ENCODE measurements at places on chromosomes 5 and 9. TPM values are rescaled to one million over a fixed set of nuclear protein-coding genes. Genes with fewer than 3 reads are reported as not detected.

GLT6D1 gene
- total RNA-seq = not detected

RLN2 gene
- 3.2 TPM for total RNA-seq

GMCL2 gene
- not detected for total RNA-seq

ROR2 gene
- 2.1 TPM for total RNA-seq

PRSS3 gene
- total RNA-seq = not detected

AJM1 gene
- 8.7 TPM for total RNA-seq

GPR150 gene
- 1.7 TPM for total RNA-seq

GRIA1 gene
- total RNA-seq = not detected

LOX gene
- total RNA-seq = not detected

PCDHA6 gene
- not detected for total RNA-seq

LIX1 gene
- total RNA-seq = not detected

PCSK1 gene
- not detected for total RNA-seq

CYLC2 gene
- total RNA-seq = not detected

OR1L6 gene
- total RNA-seq = not detected

CDH12 gene
- total RNA-seq = not detected

DNA sequence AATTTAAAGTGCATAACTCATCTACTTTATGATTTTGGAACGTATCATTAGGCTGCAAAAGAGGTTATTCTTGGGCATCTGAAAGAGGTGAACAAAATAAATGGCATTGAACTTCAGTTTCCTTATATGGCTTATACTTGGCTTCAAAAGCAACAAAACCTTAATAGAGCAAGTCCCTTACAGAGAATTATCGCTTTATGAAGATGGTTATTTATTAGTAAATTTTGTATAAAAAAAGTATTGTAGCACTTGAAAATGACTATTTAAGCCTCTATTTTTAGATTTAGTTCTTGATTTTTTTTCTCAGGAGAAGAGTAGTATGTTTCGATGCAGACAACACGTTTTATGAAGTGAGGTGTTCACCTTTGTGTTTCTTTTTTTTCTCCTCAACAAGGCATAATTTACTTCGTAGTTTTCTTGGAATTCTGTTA lies 2.0 kb downstream of the ERBIN start:
- DNase-seq = no peak

DNA sequence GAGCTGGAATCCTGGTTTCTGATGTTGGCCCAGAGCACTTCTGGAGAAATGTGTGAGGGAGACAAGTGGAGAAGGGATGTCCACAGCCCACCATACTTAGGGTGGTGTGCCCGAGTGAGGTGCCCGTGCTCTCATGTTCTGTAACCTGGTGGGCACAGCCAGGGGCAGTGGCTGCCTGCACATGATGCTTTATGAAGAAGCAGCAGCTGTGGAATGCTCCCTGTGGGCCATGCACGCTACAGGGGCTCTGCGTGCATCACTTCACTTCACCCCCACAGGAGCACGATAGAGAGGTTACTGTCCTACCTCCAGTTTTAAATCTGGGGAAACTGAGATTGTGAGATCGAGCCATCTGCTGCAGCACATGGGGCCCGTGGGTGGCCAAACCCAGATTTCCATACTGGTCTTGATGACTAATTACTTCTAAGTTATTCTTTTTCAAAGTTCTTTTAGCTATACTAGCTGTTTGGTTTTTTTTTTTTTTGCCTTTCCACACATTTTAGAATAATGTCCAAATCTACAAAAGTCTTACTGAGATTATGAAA lies 441.6 kb downstream of the GADD45G start:
- DNase-seq = no peak

DNA sequence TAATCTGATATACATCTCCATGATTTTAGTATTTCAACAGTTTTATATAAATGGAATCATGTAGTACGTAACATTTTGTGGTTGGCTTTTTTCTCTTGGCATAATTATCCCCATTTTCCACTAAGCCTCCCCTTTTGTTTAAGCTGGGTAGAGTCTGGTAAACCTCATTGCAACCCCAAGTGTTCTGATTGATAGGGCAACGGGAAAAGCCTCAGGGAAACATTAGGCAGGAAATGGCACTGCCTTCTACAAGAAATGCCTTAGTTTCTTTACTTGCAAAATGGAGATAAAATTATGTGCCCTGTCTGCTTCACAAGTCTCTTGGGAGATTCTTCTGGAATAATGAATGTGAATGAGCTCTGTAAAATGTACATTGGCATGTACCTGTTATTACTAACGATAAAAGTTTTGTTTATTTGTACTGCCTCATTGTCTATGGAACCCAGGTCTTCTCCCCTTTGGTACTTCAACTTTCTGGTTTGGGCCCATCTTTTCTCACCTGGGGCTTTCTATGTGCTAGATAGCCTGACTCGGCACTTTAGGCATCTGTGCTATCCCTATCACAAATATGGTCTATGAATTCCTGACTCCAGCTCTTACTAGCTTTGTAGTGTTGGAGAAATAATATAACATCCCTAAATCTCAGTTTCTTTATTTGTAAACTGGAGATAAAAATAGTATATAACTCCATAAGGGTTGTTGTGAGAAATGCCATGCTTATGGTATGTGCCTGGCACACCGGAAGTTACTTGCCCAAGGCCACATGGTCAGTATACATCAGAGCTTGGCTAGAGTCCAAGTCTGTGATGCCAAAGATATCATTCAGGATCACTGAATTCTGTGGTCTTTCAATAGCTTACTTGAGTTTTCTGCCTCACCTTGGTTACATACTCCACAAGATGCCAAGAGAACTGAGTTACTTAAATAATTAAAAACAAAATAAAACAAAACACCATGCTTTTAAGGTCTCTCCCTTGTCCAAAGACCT lies 48.2 kb upstream of the ZNF169 start:
- DNase-seq = no peak

DNA sequence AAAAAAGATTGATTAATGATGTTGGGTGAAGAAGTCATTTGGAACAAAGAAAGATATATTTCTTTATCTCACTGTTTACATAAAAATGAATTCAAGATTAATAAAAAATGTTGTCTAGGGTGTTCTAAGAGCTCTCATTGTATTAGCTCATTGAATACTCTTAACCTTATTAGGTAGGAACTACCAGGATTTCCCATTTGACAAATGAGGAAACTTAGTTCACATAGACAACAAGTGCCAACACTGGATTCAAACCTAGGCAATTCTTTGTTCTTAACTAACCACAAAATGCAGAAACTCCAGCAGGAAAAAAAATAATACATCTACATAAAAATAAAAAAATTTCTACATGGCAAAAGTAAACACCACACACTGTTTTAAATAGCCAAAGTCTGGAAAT lies 175.8 kb downstream of the RAPGEF6 start:
- DNase-seq = no peak

DNA sequence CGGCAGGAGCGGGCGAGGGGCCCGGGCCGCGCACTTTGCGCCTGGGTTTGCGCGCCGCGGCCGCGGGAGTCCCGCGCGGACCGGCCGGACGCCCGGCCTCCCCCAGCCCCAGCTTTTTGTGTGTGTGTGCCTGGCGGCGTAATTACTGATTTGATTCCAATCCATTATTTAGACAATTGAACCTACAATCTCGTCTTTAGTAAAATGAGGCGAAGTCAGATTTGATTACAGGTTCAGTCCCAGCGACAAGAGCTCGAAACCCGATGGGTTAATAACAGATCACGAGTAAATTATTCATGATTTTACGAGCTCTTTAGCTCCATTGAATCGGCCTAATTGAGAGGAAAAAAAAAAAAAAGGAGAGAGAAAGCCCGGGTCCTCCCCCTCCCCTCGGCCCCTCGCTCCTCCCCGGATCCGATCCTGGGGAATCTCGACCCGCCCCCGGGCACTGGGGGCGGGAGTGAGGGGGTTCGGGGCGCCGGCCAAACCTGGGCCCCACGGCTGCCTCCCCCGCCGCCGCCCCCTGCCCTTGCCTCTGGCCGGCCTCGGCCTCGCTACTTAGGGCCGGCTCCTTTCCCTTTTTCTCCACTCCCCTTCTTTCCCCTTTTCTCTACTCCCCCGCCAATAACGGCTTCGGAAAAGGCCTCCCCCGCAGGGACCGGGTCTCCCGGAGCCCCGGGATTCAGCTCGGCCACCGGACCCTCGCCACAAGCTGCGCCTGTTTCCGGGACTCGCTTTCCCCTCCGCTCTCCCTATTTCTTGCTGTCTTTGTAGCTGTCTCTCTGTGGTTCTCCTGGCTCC lies 6.6 kb downstream of the LHX2 start:
- DNase-seq = no peak

DNA sequence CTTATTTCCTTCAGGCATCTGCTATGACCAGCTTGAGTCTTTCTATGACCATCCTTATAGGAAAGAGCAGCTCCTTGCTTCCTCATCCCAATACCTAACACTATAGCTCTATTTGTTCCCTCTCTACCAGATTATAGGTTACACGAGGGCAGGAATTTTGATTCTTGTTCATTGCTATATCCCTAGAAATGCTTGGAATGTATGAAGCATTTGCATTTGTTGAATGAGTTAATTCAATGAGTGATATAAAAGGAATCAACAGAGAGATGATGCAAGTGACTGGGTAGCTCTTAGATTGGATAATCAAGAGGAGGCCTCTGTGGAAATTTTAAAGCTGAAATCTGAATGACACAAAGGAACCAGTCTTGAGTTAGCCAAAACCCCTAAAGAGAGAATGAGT lies 13.9 kb downstream of the ZCCHC9 start:
- DNase-seq = no peak

DNA sequence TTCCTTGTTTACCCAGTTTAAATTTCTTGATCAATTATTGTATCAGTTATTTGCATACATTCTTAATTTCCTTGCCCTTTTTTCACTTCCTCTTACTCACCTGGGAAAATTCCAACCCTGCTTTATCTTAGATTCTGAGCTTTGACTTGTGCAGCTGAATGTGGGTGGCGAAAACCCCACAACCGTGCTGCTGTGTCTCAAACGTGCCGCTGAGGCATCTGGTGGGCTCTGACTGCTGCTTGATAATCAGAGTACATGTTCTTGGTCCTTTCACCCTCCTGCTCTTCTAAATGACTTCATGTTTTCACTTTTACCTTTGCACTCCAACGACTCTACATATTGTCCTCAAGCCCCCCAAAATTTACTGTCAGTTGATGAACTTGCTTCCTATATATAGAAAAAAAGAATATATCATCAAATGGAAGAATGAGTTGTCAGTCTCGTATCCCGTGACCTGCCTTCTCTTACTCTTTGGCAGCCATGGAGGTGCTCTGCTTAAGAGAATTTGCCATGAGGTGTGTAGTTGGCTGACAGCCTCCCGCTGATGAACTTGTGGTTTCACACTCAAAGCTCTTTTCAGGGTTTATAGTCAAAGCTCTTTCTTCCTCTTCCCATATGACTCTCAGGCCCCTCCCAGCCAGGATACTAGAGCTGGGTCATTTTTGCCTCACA lies 14.0 kb upstream of the JAK2 start:
- DNase-seq = peak; percentile 74

GRCh38 chr9:102768002-102768401 lies 227.1 kb upstream of the CYLC2 start:
- DNase-seq = no peak

GRCh38 chr5:174191076-174191475 lies 145.6 kb downstream of the NSG2 start:
- DNase-seq = no peak

GRCh38 chr5:18010053-18010452 lies 375.8 kb downstream of the TAF11L14 start:
- no peak for DNase-seq

DNA sequence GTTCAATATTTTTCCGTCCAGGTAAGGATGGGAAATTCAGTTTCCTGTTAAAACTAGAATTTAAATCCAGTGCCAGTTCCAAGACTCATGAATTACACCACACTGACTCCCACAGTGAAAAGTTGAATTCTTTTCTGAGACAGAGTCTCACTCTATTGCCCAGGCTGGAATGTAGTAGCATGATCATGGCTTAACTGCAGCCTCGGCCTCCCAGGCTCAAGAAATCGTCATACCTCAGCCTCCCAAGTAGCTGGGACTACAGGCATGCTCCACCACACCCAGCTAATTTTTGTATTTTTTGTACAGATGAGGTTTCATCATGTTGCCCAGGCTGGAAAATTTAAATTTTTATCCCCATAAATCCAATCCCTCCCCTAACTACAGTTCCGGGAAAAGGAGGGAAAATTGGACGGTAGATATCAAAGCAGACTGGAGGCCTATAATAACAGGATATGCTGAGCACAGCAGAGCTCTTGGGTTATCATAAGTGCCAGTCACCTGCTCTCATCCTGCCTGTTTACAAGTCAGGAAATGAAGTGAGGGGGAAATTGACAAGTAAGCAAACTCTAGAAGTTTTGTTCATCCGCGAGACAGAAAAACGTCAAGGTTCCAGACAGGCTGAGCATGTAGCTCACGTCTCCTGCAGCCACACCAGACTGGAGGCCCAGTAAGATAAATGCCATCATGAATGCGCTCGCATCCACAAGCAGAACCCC lies 105.7 kb downstream of the UGCG start:
- DNase-seq = peak; percentile 23

All from activated CD4-positive, alpha-beta memory T cell treated with anti-CD3 and anti-CD28 coated beads, Interleukin-2, amount 10 ng/mL, durations not matched to agents 7 days and 5 days (primary cell).